ENCODE measurements at places on chromosomes 5 and 9.

GRCh38 chr9:85007748-85008147, 338.2 kb downstream of the NTRK2 start:
- DNase-seq: no peak

DNA sequence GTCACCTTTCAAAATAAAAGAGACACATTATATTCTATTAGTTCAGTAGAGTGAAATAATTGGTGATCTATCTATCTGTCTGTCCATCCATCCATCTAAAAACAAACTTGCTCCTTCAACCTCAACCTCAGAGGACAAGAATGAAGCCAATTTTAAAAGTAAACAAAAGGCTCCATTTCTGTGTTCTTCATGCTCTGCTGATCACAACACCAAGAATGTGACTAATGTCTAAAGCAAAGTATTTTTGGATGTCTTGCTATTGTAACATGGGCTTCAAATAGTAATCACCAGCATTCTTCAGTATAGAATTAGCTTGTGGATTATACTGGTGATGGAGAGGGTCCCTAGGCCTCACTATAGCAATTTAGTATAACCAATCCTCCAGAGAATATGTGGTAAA, 1304.4 kb downstream of the MAT2B start:
- DNase-seq: no peak

DNA sequence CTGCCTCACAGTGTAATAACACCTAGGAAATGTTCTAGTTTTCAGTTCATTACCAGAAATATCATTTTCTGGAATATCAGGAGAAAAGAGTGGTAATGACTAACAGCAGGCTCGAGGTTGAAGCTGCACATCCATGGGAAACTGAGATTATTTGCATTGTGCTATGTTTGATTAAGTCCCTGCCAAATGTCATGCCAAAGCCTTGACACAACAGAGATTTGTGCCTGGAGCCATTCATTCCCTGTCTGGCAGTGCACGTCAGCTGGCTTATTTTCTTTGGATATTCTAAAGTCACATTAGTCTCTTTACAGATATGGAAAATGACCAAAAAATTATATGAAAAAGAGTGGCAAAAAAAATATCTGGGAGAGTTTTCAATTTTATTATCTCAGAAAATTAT, 848.0 kb downstream of the PTPRD start:
- no peak for DNase-seq

- no peak for DNase-seq
Observed at GRCh38 chr5:36644727-36645126, 38.3 kb downstream of the SLC1A3 start.

DNA sequence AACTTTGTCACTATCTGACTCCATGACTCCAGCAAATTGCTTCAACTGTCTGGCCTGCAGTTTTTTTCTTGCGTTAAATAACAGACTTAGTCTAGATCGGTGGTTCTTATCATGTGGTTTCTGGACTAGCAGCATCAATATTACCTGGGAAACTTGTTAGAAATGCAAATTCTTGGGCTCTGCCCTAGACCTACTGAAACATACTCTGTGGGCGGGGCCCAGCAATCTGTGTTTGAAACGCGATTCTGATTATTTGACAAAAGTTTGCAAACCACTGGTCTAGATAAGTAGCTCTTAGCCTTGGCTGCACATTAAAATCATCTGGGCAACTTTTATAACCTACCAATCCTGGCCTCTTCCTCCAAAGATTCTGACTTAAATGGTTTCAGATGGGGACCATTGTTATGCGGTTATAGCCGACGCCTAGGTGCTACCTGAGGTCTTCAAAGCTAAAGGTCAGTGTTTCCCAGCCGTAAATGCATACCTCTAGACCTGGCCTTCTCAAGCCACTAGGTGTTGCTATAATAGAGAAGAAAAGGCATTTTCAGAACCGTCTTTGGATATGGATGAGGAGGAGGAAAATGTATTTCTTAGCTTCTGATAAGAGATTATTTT, 74.0 kb downstream of the C9orf85 start:
- no peak for DNase-seq

DNA sequence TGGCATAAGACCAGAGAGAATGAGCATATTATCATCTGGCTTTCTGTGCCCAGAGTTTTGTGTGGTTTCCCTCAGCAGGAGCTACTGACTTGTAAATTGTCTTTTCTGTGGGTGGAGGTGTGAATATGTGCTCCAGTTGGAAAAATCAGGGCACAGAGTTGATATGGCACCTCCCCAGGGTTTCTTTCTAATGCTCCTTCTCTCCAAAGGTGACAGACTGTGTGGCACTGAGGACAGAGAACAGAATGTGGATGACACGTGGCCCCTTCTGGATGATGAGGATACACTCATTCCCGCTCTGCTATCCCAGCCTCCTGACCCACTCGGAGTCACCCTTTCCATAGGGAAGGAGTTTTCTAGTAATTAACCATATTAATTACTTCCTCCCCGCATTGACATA, 221.0 kb downstream of the ICE1 start:
- no peak for DNase-seq

- DNase-seq: no peak
Observed at GRCh38 chr5:100828071-100828897, 74.8 kb downstream of the ST8SIA4 start.

- DNase-seq: no peak
Observed at GRCh38 chr9:83444110-83444509, 94.1 kb downstream of the FRMD3 start.

DNA sequence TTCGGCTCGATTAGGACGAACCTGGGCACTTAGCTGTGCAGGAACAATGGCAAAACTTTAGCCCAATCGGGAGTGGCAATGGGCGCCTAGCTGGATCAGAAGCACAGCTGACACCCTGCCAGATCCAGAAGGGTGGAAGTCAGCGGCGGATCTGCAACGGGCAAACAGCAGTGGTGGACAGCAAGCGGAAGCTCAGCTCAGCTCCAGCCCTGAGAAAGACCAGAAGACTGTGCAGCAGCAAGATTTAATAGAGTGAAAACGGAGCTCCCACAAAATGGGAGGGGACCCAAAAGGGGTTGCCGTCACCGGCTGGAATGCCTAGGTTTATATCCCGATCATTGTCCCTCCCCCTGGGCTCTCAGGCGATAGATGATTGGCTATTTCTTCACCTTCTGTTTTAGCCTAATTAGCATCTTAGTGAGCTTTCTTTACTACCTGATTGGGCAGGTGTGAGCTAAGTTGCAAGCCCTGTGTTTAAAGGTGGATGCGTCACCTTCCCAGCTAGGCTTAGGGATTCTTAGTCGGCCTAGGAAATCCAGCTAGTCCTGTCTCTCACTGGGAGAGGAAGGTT, 1237.9 kb downstream of the CDH12 start:
- DNase-seq: no peak

GRCh38 chr9:94927048-94927761, 200.7 kb downstream of the AOPEP start:
- DNase-seq: no peak

- no peak for DNase-seq
Observed at GRCh38 chr5:35030426-35031100, 17.2 kb downstream of the AGXT2 start.

DNA sequence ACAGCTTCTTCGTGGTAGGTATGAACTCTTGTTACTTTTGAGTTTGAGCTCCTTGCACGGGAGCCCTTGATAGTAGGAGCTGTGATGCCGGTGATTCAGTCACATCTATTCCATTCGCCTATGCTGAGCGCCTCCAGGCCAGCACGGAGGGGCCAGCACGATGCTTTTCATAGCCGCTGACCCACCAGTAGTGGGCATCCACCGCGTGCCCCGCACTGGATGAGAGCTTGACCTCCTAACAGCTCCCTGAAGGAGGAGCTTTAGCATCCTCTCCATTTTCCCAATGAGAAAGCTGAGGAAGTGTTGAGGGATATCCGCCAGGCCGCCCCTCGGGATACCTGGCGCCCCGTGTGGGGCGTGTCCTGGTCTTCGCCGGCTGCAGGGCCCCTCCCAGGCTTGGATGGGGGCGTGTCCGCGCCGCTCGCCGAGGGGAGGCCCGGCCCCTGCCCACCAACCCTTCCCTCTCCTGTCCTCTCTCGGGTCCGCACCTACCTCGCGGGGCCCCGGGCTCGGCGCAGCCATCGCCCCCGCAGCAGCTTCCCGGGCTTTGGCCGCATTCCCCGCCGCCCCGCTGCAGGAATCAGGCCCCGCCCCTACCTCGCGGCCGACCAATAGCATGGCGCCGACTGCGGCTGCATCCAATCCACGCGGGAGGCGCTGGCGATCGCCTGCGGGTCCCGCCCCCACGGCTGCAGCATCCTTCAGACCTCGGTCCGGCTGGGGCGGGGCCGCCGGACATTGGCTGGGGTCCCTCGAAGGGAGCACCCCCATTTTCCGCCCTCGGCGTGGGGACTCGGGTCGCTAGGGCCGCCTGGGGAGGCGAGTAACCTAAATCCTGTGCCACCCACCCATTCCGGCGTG, at the start of gene PIP5KL1:
TSS of gene PIP5KL1 (minus strand) at position 547 of the 861 bp plus-strand sequence. CDS start at position 522, 25 bp downstream.
- DNase-seq: peak; percentile 64

DNA sequence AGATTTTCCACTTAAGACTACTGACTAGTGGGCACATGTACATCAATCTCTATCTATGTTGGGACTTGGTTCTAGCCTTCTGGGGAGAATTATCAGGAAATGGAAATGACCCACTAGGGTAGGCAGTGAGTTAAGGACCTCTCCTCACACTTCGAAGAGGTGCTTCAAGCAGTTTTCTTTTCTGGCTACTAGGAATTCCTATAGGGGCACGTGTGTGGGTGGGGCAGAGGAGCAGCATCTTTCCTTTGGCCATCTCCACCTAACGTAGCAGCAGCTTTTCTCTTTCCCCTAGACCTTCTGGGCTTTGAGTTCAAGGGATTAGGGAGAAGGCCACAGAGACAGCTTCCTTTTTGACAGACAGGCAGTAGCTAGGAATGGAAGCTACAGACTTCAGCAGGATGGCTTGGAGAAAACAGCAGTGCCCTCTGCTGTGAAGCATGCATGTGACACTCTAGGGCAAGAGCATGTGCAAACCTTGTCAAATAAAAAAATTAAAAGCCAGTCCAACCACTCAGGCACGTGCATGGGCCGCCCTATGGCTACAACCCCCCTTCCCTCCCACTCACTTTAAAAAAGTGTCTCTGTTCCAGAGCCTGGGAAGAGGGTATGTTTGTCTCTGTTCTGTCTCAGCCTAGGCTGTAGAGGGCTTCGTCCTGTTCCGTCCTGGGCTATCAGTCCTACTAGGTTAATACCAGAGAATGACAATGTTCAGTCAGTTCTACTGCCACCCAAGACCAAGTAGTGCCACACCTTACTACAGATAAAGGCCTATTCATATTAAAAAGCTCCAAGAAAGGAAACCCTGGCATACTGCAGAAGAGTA, 8.7 kb upstream of the GFRA3 start:
- DNase-seq: no peak

DNA sequence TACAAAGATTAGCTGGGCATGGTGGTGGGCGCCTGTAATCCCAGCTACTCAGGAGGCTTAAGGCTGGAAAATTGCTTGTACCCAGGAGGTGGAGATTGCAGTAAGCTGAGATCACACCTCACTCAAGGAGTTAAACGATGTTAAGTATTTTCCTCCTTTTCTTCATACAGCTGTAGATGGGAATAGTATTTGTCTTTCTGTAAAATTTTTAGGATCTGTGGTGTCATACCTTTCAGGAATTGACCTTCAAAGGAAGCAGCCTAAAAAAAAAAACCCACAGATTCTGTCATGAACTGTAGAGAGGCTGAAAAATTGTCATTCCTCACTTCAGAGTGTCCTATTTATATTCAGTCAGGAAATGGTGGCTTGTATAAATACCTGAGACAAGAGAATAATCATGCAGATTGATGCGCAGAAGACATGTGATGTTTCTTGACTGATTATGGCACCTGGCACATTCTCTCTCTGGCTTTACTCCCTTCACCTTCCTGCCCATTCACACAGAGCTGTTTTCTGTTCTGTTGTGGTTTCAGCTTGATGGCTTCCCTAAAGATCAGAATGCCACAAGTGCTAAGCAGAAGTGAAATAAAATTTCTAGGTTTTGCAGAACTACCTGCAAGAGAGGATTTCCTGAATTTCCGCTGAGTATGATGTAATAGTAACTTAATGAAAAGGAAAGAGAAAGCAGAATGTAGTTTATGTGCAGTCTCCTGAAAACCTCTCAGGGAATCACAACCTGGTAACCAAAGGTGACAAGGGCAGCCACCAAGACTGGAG, 3.8 kb downstream of the IFNA1 start:
- no peak for DNase-seq

DNA sequence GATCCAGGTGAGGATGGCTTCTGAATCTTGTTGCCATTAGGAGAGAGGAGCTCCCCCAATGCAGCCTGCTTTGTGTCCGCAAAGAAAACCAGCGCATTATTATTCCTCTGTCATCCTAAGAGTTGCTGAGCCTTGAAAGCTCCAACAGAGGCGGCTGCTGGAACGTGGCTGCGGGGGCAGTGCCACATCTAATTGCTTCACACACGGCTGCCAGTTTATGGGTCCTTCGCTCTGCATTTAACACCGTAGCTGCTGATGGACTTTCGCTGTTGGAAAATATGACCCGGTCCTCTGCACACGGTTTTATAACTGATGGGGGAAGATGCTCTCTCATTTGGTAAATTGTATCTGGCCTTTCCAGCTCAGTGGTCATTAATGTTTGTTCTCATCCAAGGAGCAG, 38.0 kb downstream of the ZNF622 start:
- no peak for DNase-seq

DNA sequence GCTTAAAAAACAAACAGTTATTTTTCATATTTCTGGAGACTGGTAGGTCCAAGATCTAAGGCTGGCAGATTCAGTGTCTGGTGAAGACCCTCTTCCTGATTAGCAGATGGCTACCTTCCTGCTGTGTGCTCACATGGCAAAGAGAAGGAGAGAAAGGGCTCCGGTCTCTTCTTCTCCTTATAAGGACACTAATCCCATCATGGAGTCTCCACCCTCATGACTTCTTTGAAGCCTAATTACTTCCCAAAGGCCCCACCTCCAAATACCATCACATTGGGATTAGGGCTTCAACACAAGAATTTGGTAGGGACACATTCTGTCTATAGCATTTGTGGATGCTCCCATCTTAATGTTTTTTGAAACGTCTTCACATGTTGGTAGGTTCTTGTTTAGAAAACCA, 391.1 kb downstream of the TMEM161B start:
- no peak for DNase-seq

DNA sequence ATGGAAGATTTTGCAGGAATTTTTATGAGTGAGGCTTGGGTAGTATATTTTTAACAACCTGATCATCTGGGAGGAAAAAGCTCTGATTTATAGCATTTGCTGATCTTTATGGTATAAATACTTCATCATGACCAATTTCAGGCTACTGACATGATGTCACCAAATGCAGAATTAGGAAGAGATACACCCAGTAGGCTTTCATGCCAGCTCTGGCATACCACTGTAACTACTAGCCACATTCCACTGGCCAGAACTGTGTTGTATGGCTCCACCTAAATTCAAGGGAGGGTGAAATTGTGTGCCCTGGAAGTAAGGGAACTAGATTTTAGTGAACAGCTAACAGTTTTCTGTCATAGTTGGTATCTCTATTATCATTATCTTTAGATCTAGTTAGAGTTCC, 17.6 kb downstream of the AP3S1 start:
- DNase-seq: no peak

DNA sequence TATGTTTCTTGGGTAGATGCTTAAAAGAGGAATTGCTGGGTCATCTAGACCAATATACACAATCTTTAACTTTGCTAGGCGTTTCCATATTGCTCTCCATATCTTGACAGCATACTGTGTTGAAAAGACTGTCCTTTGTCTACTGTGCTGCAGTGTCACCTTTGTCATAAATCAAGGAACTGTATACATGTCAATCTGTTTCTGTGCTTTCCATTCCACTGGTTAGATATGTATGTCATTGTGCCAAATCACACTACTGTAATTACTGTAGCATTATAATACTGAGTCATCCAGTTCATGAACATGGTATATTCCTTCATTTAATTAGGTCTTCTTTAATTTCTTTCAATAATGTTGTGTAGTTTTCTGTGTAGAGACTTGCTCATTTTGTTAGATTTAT, 149.7 kb upstream of the RASGRF2 start:
- no peak for DNase-seq

- no peak for DNase-seq
Observed at GRCh38 chr5:64161420-64161819, 4.2 kb upstream of the RNF180 start.

Data from stimulated activated CD8-positive, alpha-beta memory T cell treated with anti-CD3 and anti-CD28 coated beads, Interleukin-2, amount 100 ng/mL, for 48 hours (primary cell).